ENCODE measurements at places on chromosomes 2 and 18. TPM values are rescaled to one million over a fixed set of nuclear protein-coding genes. Genes with fewer than 3 reads are reported as not detected.
A peak's percentile ranks its signal among the peaks of the same experiment; 100 is the strongest.

DNA sequence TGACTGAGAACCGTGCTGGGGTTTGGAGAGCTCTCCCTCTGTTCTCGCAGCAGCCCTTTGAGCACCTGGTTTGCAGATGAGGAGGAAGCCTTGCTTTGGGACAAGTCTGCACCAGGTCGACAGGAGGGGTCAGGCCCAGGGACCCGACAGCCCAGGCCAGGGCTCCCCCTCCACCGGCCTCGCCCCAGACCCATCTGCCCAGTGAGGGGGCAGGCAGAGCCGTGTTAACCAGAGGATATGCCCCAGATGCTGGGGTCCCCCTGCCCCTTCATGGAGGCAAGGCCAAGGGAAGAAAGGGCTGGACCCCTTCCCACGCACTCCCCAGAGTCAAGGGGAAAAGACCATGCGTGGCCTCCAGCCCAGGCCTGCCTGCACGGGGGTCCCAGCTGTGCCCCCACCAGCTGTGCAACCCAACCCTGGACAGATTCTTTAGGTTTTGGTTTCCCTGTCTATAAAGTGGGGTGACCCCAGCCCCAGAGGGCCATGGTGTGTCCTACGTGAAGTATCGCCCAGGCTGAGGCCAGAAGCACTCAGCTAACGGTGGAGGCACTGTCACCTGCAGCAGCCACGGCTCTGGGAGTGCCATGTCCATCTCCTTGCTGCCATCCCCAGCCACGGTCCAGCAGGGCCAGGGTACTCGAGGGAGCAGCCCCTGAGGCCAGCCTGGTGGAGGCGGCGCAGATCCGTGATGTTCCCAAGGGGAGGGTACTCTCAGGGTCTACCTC lies 4.8 kb upstream of the SNED1 start:
- H3K27ac ChIP-seq: no peak overlapping the region
- H3K4me3 ChIP-seq: no peak overlapping the region
- H3K4me1 ChIP-seq: peaks cover 17% of the 10 kb centered on the region
- peak; percentile 49 for DNase-seq
- no peaks in the 10 kb centered on the region for H3K27me3 ChIP-seq

- H3K27ac ChIP-seq: no peak overlapping the region
- H3K36me3 ChIP-seq: peaks cover 40% of the 10 kb centered on the region
- H3K4me1 ChIP-seq: no peaks in the 10 kb centered on the region
- no peaks in the 10 kb centered on the region for H3K27me3 ChIP-seq
- H3K4me3 ChIP-seq: no peak overlapping the region
Measured at GRCh38 chr18:58348517-58348916, 280.4 kb downstream of the ALPK2 start.

DNA sequence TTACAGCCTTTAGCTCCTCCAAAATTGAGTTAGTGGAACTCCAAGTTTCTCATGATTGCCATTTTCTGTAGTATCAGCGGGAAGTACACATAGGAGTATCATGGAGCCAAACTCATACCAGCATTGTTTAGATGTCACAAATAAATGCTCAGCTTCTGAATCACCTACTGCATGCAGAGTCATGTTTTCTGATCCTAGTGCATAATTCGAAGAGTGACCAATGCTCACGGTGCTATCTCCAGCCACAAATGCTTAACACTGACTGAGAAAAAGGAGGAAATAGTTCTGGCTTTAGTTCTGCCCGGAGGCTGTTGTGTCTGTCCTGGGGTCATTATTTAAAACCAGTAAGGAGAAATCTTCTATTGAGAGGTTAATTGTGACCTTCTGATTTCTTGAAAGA lies 45.4 kb upstream of the LRATD1 start:
- no peak overlapping the region for H3K4me3 ChIP-seq
- H3K4me1 ChIP-seq: no peaks in the 10 kb centered on the region
- no peaks in the 10 kb centered on the region for H3K36me3 ChIP-seq
- H3K27me3 ChIP-seq: no peaks in the 10 kb centered on the region
- no peak for DNase-seq

GRCh38 chr2:202406445-202406978 lies 30.4 kb downstream of the BMPR2 start:
- H3K36me3 ChIP-seq: no peaks in the 10 kb centered on the region
- H3K27me3 ChIP-seq: no peaks in the 10 kb centered on the region
- H3K4me3 ChIP-seq: no peak overlapping the region
- DNase-seq: no peak
- no peak overlapping the region for H3K27ac ChIP-seq

DNA sequence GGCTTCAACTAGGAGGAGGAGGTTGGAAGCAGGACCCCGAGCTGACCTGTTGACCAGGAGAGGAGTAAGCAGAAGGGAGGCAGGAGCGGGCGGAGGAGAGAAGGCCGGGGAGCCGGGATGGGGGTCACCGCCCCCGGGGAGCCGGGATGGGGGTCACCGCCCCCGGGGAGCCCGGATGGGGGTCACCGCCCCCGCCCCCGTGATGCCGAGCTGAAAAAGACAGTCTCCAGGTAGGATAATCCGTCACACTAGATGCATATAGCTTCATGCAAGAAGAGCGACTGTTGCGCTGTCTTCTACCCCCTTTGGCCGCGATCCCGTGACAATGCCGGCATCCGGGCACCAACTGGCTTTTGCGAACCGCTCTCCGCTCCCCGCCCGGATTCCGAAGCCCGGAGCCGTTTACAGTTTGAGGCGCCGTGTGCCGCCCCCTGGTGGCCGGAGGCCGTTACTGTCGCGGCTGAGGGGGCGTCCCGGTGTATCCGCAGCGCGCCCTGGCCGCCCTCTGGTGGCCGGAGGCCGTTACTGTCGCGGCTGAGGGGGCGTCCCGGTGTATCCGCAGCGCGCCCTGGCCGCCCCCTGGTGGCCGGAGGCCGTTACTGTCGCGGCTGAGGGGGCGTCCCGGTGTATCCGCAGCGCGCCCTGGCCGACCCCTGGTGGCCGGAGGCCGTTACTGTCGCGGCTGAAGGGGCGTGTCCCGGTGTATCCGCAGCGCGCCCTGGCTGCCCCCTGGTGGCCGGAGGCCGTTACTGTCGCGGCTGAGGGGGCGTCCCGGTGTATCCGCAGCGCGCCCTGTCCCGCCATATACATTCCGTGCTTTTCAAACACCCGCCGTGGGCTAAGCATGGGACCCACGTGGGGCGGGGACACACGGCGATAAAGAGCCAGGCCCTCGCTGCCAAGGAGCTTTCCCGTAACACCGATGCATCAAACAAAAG lies 89.6 kb downstream of the ACTR3 start:
- no peaks in the 10 kb centered on the region for H3K36me3 ChIP-seq
- DNase-seq: no peak
- no peaks in the 10 kb centered on the region for H3K4me1 ChIP-seq
- no peaks in the 10 kb centered on the region for H3K27me3 ChIP-seq
- peak overlapping the region; percentile 79 for H3K27ac ChIP-seq

DNA sequence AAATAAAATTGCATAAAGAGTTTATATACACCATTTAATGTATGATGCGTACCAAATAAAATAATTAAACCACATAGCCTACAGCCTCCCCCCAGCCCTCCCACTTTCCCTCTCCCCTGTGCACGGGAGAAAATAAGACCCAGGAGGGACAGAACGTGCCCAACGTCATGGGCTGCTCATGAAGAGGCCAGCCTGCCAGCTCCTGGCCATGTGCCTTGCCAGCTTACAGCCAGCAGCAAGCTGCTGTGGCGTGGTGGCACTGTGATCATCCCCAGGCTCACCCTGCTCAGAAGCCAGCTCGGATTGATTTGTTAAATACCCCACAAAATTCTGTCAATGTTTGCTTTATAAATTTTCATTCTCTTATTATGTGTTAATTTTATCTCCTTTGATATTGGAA lies 7.6 kb downstream of the GPR148 start:
- no peak overlapping the region for H3K4me3 ChIP-seq
- H3K27ac ChIP-seq: no peak overlapping the region
- H3K4me1 ChIP-seq: no peaks in the 10 kb centered on the region
- H3K36me3 ChIP-seq: no peaks in the 10 kb centered on the region

DNA sequence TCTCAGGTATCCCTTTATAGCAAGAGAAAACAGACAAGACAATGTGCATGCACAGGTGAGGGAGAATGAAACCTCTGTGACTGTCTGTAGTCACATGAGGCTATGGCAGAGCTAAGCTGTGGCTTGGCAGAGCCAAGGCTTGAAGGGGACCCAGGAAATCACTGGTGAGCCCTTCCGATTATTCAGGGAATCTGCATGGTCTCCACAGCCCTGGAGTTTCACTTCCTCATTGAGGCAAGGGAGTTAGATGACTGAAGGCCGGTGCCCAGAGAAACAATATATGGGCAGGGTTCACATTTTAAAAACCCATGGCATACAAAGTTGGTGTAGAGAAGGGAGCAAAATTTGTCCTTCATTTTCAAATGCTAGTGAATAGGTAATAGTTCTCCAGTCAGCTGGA lies 144.4 kb upstream of the REV1 start:
- H3K27me3 ChIP-seq: no peaks in the 10 kb centered on the region
- H3K27ac ChIP-seq: no peak overlapping the region
- no peak overlapping the region for H3K4me3 ChIP-seq

DNA sequence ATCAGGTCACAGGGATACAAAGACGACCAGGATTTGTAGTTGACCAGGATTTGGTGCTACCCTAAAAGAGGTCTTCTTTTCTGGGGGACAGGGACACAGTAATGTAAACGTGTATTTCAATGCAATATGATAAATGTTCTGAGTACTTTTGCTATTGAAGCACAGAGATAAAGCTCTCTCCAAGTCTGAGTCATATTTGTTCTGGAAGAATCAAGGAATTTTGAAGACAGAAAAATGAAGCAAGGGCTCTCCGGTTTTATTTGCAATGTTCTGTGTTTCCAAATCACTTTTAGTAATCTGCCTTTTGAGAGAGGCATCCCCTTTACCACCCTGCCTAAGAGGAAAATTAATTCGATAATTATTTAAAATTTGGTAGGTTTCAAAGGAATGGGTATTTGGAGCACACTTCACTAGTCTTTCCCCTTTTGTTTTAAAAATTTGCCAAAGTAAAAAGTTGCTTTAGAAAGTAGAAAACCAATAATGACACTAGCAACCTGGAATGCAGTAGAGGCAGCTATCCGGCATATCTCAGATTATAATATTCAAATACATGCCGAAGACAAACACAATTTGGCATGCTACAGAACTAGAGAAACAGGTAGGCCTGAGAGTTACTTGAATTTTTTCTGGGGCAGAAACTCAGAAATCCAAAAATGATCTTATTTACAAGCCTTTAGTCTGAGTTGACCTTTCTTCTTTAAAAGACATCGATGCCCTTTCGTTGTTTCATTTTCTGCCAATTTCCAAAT lies 82.7 kb downstream of the MREG start:
- DNase-seq: no peak
- no peaks in the 10 kb centered on the region for H3K27me3 ChIP-seq
- no peaks in the 10 kb centered on the region for H3K4me1 ChIP-seq
- no peak overlapping the region for H3K4me3 ChIP-seq
- no peak overlapping the region for H3K27ac ChIP-seq
- H3K36me3 ChIP-seq: no peaks in the 10 kb centered on the region

GRCh38 chr2:144705328-144706245 lies 185.7 kb upstream of the ZEB2 start:
- H3K4me1 ChIP-seq: no peaks in the 10 kb centered on the region
- H3K4me3 ChIP-seq: no peak overlapping the region
- no peak for DNase-seq
- no peaks in the 10 kb centered on the region for H3K36me3 ChIP-seq

DNA sequence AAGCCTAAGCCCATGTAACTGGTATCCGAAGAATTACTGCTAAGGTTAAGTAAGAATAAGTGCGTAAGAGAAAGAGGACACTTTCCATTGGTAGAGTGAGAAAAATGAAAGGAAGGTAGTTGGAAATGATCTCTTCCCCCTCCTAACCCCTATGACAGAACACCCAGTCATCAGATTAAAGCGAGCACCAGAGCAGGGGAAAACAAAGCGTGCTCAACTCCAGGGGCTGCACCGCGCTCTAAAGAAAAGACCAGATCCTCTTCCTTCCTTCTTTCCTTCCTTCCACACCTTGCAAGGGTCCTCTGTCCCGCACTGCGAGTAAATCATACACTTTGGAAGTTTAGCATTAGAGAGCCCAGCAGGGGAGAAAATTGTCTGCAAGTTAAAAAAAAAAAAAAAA lies 971 bp upstream of the CDH7 start:
- no peak overlapping the region for H3K27ac ChIP-seq
- no peaks in the 10 kb centered on the region for H3K36me3 ChIP-seq
- no peak overlapping the region for H3K4me3 ChIP-seq
- peaks cover 5% of the 10 kb centered on the region for H3K4me1 ChIP-seq
- H3K27me3 ChIP-seq: peaks cover 4% of the 10 kb centered on the region

DNA sequence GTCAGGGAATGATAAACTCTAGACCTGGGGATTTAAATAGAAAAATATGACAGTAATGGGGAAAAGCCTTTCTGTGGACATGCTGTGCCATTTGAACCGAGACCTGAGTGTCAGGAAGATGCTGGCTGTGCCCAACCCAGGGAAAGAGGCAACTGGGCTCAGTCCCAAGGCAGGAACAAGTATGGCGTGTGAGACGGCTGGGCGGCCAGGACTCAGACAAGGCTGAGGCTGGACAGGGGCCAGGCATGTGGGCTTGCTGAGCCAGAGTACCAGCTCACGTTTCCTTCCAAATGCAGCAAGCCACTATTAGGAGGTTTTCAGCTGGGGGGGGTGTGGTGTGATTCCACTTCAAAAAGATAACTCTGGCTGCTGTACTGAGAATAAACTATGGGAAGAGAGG lies 92.4 kb downstream of the INPP5D start:
- H3K4me1 ChIP-seq: no peaks in the 10 kb centered on the region
- no peaks in the 10 kb centered on the region for H3K27me3 ChIP-seq
- H3K27ac ChIP-seq: no peak overlapping the region

The SPEG gene
- 4.9 TPM for total RNA-seq

The ABCG5 gene
- total RNA-seq: not detected

Measured in pancreas (tissue), 10 donors.